ENCODE measurements at places on chromosomes 16 and 17.

- DNase-seq, result no peak
These were observed 19.8 kb upstream of the KIFC3 start for GRCh38 chr16:57822018-57822553.

DNA sequence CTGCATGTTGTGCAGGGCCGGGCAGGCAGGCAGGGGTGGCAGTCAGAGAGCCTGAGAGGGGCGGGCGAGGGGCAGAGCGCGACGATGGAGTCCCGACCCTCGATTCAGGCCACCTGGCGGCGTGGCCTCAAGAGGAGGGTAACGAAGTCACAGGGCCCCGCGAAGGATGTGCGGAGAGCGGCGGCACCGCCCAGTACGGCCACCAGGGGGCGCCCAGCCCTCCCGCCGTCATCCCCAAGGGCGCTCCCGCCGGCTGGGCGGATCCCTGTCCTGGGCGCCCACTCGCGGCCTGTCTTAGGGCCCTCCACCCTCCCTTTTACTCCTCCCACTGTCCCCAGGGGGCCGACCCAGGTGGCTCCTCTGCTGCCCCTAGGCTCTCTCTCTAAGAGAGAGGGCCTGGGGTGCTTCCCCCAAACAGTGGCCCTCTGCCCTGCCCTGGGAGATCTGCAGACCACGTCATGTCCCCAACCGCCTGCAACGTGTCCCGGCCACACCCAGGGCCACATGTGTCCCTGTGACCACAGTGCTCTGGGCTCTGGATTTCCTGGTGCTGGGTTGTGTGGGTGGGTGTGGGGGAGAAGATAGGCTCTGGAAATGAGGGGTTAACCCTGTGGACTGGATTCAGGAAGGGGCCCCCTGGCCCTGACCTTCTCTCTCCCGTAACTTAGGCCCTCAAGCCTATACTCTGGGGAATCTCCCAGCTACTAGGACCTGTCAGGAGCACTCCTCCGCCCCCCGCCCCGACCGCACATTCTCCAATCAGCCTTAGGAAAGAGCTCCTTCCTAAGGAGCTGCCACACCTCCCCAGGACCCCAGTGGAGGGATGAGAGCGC lies 5.9 kb downstream of the DPEP2 start:
- peak; percentile 83 for DNase-seq

GRCh38 chr17:8360751-8361150 lies 15.8 kb downstream of the KRABD2 start:
- DNase-seq, result no peak

DNA sequence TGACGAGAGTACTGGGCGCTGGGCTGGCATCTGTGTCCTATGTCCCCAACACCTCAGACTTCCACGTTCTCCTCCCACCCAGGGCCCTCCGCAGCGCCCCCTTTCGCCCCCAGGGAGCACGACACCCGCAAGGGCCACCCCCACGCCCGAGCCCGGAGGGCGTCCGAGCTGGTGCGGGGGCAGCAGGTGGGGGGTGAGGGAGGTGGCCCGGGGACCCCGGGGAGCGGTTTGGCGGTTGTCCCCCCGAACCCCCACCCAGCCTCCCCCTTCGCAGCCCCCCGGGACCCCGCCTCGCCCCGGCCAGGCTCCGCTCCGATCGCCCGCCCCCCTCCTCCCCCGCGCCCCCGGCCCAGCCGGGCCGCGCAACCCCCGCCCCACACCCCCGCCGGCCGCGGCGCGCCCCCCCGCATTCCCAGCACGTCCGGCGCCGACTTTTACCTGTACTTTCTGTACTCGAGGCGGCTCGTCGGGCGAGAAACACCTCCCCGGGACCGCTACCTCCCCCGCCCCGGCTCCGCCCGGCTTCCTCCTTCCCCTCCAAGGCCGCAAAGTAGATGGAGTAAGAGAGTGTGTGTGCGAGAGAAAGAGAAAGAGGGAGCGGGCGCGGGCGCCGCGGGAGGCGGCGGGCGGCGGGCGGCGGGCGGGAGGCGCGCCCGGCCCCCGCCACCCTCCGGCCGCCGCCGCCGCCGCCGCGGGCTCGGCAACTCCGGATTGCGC lies 901 bp downstream of the CDYL2 start:
- peak; percentile 47 for DNase-seq

GRCh38 chr17:18225642-18226283 lies 328 bp downstream of the LLGL1 start:
- no peak for DNase-seq

DNA sequence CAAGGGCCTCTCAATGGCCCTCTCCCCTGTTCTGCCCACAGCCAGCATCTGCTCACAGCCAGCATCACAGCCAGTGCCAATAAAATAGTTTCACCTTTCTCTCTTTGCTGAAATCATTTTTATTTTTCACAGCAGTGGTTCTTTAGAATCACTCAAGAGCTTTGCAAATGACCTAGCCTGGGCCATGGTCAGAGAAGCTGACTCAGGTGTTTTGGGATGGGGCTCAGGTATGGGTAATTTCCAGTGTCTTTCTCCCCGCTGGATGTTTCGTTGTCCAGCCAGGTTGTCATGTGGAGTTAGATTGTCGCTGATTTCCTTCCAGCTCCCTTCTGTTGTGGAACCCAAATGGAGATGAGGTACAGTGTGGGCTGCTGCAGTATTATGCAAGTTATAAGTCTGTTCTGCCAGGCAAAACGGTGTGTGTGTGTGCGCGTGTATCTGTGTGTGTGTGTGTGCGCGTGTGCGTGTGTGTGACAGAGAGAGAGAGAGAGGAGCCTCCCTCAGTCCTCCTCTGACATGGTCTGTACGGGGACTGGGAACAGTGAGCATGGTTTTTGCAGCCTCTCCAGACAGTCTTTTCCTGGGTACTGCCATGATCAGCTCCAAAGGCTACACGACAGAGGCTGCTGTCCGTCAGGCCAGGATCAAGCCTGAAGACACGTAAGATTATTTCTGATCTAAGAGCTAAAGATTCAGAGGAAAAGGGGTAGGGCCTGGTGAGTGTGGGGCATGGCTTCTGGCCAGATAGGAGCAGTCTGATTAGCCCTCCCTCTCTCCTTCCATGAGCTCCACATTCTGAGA lies 1.4 kb upstream of the PMP22 start:
- DNase-seq, result no peak

DNA sequence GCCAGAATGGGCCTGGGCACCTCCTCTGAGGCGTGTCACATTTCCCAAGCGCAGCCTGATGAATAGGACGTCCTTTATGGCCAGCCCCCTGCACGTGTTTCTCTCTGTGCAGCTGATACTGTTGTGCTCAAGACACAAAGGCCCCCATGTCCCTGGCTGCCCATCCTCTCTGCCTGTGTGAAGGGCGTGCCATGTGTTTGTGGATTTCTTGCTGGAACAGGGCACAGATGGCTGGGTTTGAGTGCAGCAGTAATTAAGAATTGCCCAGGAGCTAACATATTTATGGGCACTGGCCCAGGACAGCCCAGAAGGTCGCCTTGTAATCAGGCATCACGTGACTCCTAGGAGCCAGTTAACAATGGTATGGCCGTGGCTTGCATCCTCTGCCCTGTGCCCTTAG lies 181.1 kb downstream of the CCDC182 start:
- DNase-seq, result no peak

GRCh38 chr17:37123941-37124820 lies 175.4 kb downstream of the AATF start:
- no peak for DNase-seq

- DNase-seq, result no peak
These were observed 3.2 kb downstream of the FBXO31 start for GRCh38 chr16:87380403-87380802.

GRCh38 chr16:65727534-65728137 lies 605.8 kb upstream of the CDH11 start:
- DNase-seq, result no peak

GRCh38 chr17:6327007-6327406 lies 107.9 kb downstream of the AIPL1 start:
- DNase-seq, result no peak

- no peak for DNase-seq
These were observed 222.9 kb upstream of the ASIC2 start for GRCh38 chr17:33515974-33516373.

GRCh38 chr17:79800325-79801155 lies 3.7 kb upstream of the CBX8 start:
- DNase-seq, result no peak

DNA sequence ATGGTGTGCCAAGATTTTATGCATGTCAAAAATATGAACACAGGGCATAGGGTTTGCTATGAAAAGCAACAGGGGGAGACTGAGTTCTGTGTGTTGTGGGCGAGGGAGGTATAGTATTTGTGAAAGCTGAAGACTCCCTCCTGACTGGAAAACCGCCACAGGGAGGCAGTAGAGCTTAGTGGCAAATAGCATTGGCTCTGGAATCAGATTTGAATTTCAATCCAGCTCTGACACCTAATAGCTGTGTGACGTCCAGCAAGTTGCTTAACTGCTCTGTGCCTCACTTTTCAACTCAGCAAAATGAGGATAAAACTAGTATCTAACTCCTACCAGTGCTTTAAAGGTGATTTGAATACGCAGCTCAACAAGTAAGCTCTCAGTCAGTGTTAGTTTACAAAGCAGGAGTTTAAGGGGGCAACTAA lies 22.0 kb downstream of the KPNA2 start:
- no peak for DNase-seq

- no peak for DNase-seq
These were observed 70.8 kb upstream of the TRAP1 start for GRCh38 chr16:3787924-3788661.

- no peak for DNase-seq
These were observed 12.4 kb upstream of the HEATR6 start for GRCh38 chr17:60091109-60091508.

GRCh38 chr17:10556301-10557005 lies 7.0 kb upstream of the MYH2 start:
- no peak for DNase-seq

- DNase-seq, result no peak
These were observed 4.0 kb downstream of the CCDC92B start for GRCh38 chr17:2745317-2746037.

DNA sequence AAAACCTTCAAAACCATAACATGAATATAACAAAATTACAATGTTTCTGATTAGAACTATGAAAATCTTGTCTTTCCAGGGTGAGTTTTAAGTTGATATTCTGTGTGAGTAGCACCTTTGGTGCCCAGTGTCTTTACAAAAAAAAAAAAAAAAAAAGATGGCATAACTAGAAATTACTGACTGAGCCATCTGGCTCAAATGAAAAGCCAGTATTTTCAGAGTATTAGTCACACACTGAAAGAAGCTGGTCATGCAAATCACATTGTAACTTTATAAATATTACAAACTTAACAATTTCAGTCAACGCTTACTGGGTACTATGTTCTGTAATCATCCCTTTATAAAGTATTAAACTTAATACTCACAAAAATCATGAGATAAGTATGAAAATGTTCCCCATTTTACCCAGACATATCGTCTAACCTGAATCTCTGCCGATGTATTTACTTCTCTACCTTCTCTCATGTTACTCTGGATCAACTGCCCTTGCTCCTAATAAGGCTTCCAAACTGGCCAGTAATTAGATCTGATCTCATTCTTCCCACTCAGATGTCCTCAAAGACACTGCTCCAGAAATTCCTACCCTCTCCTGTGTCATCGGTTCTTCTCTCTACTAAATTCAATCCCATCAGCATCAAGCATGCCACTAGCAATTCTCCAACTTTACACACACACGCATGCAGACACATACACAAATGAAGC lies 25.4 kb downstream of the UBE2G1 start:
- no peak for DNase-seq

- DNase-seq, result peak; percentile 79
These were observed 805 bp upstream of the ORAI3 start for GRCh38 chr16:30947859-30948666.

DNA sequence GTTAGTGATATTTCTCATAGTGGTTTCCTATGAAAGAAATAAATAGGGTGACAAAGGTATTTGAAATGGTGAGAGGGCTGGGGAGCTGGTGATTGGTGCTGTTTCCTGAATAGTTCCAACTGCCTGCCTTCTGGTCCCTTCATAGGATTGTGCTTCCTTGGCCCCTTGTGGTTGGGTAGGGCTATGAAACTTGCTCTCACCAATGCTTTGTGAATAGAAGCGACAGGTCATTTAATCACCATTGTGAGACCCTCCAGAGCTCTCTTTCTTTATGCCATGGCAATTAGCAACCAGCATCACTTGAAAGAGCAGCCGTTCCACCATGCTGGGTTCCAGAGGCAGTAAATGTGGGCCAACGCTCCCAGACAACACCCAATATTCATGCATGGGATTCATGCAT lies 23.7 kb upstream of the WWOX start:
- DNase-seq, result no peak

- no peak for DNase-seq
These were observed 383.8 kb downstream of the GRIN2A start for GRCh38 chr16:9798474-9798873.

- DNase-seq, result no peak
These were observed 165.6 kb downstream of the SNX29 start for GRCh38 chr16:12142157-12142556.

GRCh38 chr16:265711-266110 lies 10.0 kb downstream of the RGS11 start:
- no peak for DNase-seq

DNA sequence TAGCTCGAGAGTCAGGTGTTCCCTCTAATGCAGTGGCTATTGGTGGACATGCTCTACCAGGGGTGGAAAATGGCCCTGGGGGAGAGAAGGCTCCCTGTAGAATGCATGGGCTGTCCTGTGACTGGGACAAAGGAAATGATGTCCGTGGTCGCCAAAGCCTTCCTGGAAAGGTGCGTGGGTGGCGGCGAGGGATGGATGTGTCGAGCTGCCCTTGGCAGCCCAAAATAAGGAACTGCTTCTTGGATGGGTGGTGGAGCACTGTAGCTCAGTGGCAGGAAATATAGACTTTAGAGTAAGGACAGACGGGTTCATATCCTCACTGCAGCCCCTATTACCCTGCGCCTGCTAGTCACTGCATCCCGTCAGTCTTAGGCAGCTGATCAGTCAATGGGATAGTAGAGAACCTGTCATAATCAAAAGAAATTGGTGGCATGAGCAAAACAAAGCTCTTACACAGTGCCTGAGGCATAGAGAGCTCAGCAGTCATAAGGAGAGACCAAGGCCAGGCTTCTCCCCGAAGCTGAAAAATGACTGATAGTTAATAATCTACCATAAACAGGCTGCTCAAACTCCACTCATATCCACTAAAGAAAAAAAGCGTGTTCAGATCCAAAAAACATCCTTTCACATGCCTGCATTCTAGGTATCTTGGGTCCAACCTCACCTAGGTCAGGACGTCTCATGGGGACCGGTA lies 123.5 kb upstream of the PLCG2 start:
- DNase-seq, result no peak
